ENCODE measurements at places on chromosomes 7 and 10.

DNA sequence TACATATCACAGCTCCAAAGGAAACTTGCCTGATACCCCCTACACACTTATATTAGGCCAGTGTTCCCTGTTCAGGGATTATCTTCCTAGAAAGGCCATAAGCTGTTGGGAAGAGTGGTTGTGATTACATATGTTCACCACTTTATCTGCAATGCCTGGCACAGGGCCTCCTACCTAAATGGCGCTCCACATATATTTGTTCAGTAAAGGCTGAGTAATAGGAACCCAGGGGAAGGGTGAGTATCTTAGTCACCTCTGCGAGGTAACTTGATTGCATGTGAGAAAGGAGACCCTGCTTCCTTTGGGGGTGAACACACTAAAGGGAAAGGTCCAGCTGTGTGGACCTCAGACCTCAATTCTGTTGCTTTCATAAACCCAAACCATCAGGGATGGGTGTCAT, 896.0 kb downstream of the LRMDA start:
- DNase-seq, result no peak

- DNase-seq, result no peak
Observed at GRCh38 chr7:87032604-87033339, 26.7 kb downstream of the ELAPOR2 start.

DNA sequence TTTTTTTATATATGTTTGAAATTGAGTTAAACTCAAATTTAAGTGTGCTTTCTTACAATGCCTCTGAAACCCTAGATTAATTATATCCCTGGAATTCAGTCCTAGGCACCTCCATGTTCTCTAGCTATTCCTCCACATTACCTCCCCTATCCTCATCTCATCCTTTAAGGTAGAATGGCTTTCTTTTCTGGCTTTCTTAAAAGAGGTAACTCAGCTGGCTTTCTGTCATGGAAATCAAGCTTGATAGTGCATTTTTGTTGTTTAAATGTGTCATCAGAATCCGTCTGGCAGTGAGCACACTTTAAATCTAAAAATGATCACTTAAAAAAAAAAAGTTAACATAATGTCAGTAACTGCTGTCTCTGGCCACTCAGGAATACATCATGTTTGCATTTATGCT, 42.2 kb downstream of the AHR start:
- DNase-seq, result no peak

GRCh38 chr10:29908962-29909361, 150.4 kb downstream of the JCAD start:
- DNase-seq, result no peak

GRCh38 chr10:103019425-103019824, 101.3 kb downstream of the CNNM2 start:
- no peak for DNase-seq

DNA sequence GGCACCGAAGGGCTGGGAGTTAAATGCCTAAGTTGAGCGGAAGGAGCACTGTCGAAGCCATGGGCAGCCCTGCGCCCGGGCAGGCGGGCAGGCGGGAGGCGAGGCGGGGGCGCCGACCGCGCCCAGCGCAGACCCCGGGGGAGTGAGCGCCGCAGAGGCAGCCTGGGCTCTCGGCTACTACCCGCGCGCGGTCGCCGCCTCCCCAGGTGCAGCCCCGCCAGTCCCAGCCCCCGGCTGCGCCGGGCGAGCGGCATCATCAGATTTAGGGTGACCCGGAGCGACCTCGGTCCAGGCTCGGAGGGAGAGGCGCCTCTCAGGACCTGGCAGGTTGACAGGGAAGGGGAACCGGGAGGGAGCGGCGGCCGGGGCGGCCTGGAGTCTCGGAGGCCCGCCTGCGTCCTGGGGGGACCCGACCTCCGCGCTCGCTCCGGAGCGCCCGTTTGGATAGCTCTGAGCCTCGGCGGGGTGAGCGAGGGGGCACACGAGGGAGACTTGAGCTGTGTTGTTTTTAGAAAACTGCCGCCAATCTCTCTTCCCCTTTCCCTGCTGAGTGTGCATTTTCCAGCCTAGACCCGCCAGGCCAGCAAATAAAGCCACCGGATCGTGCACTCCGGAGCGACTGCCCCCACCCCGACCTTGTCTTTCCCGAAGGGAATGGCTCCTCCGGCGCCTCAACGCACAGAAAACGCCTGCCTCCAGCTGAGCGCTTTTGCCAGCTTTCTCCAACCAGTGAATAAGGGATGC, 2.3 kb upstream of the NRP1 start:
- DNase-seq, result peak; percentile 72

DNA sequence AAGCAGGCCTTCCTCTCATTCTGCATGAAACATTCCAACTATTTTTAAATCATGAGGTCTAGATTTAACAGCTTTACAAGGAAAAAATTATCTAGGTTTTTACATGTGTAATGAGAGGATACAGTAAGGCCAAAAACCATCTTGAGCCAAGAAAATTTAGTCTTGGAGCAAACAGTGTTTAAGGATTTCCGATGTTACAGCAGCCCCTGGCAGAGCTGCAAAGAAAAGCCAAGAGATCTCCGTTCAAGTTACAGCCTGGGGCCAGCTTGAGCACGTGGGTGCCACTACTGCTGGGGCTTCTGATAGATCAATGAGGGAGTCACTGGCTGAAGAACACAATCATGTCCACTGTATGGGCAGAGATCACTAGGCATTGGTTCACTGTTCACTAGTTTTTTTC, 156.2 kb downstream of the EVX1 start:
- DNase-seq, result no peak

DNA sequence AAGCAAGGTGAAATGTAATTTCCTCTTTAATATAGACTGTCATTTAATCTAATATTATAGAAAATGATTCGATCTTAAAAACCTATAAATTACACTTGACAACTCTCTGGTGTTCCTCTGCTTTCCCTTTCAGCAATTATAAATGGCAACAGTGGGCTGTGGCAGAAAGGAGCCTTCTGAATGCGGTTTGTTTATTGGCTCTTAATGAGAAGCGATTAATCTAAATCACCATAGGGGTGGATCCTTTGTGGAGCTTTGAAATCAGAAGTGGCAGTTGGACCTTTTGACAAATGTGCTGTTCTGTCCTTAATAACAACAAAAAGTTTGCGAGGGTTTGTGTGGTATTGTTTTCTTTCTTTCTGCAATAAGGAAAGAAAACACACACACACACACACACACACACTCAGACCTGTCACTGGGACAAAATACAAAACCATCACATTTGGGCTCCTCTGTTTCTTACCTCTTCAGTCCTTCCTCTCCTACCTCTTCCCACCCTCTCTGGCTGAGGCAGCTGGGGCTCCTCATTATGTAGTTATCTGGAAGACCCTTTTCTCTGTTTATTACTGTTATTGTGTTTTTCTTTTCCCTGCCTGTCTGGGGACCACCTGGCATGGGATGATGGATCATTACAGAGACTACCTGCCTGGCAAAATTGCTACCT, 316.2 kb downstream of the SORCS3 start:
- no peak for DNase-seq

DNA sequence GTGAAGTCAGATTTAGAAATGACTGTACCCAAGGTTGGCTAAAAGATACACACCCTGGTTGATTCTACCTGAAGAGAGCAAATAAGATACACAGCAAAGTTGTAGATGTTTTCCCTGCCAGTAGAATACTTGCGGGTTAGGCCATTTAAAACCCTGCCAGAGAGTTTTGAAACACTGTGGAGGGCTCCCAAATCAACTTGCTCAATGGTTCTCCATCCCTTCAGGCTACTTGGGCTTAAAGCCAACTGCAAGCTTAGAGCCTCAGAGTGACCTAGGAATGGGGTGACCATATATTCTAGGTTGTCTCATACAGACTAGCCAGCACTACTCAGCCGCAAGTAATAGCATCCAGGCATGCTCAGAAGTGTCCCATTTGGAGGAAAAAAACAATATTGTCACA, 10.0 kb downstream of the CAV1 start:
- no peak for DNase-seq

DNA sequence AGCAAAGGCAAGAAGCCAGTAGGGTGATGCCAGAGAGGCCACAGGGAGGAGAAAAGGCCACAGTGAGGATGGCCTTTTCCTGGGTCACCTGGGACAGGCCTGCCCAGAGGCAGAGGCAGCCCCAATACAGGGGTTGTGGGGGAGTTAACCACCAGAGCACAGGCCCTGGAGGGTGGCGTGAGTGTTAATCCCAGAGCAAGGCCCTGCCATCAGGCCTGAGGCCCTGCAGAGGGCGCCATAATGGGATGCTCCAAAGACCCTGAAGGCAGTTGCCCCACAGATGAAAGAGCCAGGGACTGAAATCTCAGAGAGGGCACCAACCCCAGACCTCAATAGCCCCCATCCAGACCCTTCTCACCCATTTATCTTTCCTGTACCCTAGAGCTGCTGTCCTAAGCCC, 23.9 kb downstream of the SLC13A4 start:
- no peak for DNase-seq

DNA sequence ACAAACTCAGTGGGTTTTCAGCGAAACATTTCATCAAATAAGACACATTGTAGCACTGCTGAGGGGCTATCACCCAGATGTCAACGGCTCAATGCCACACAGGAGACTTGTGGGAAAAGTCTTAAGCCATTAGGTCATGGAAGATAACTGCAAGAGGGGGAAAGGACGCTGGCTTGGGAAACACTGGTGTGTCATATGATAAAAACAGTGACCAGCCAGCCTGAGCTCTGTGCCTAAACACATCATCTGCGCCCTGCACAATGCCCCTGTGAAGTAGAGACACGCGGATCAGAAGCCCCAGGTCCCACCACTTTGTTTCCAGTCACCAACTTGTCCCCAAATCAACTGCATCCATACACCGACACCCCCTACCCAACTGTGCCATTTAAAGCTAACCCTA, 116.7 kb downstream of the TNS3 start:
- DNase-seq, result no peak

DNA sequence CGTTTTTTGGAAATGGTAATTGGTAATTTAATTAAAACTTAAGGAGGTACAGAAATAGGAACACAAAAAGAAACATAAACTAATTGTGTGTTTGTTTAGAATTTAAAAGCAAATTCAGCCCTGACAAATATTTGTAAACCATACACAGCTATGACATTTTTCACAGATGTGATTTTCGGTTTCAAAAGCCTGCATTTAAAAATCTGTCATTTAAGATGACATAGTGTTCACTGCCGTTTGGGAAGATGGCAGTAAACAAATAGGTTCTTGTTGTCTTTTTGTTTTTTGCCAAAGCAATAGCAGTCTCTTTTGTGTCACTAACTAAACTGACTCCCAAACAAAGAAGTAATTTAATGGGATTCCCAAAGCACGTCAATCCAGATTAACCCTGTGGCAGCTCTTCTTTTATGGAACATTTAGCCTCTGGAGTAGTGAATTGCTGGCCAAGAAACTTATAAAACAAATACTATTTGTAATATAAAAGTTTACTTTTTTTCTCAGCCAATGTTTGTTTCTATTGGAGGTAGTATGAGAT, 697.6 kb downstream of the PHTF2 start:
- no peak for DNase-seq

DNA sequence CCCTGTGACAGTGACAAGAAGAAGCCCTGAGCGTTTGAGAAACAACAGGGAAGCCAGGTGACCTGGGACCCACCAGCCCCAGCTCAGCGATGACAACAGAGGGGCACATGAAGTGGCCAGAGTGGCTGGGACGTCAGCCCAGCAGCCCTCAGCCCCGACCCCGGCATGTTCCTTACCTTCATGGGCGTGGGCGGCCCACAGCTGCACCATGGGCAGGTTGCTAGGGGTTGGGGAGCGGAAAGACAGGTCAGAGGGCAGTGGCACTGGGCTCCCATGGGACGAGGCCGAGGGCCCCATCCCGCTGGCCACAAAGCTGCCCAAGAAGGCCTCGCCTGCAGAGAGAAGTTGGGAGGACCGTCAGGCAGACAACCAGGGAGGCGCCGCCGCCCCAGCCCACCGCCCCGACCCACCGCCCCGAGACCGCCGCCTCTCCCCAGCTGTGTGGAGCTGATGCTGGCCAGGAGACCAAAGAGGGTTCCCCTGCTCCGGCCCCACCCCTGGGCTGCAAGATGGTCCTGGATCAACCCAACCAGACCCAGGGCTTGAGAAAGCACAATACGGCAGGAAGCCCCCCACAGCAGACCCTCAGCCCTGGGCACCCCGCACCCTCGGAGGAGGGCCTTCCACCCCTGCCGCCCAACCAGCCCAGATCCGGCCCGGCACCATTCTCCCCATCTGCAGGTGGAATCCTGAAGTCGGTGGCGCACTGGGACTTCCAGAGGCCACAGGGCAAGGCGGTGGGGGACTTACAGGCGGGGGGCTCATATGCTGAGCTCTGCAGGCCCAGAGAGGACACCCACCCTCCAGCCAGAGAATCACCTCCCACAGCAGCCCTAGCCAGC, 29.1 kb downstream of the TNRC18 start:
- no peak for DNase-seq

GRCh38 chr10:24382979-24383663, 174.2 kb downstream of the KIAA1217 start:
- no peak for DNase-seq

DNA sequence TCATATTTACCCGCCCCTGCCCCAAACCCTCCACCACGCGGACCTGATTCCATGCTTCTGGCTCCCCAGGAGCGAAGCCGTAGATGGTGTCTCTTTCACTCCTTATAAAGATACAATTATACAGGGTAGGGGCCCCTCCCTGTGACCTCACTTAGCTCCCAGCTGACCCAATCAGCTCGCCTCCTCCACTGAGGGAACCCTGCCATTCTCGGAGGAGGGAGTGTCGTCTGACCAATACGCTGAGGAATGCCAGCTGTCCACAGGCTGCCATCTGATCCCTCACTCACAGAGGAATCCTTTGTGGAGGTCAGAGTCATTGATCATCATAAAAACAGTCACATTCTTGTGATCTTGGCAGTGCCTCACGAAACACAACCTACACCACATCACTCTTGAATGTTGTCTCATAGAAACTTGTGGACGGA, 67.5 kb upstream of the INSIG1 start:
- DNase-seq, result no peak

DNA sequence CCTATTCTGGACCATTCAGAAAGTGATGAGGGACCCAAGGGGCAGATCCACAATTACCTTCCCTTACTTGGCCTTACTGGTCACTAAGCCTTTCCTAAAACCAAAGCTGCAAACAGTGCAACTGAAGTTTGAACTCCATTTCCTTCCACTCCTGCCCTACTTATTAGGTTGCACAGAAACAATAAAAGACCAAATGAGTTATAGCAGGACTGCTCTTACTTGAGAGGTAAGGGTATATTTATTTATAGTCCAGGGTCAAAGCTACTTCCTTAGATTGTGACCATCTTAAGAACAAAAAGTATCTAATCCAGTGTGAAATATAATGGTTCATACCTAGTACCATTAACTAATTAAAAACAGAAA, 27.0 kb downstream of the CDK6 start:
- no peak for DNase-seq

GRCh38 chr10:26755443-26755903, 58.0 kb downstream of the PDSS1 start:
- DNase-seq, result no peak

DNA sequence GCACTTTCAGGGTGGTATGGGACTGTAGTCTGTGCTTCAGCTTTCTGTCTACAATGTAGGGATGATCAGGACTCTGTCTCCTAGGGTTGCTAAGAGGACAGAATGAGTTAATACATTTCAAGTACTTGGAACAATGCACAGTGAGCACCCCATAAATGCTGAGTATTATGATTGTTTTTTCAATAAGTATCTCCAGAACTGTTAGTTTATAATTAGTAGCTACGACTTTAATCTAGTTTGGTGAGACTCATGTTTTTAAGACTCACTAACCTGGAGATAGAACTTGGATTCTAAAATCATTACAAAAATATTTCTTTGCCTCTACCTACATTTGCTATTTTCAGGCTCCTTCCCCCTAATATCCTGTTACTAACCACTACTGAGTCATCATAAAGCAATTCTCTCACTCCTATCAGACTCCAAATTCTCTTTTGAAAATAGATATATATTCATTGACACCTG, 95.3 kb downstream of the CPED1 start:
- DNase-seq, result no peak

- no peak for DNase-seq
Observed at GRCh38 chr10:34473174-34474008, 341.7 kb downstream of the PARD3 start.

Data from suppressor macrophage (primary cell).